ENCODE measurements at places on chromosomes 3 and 15.

DNA sequence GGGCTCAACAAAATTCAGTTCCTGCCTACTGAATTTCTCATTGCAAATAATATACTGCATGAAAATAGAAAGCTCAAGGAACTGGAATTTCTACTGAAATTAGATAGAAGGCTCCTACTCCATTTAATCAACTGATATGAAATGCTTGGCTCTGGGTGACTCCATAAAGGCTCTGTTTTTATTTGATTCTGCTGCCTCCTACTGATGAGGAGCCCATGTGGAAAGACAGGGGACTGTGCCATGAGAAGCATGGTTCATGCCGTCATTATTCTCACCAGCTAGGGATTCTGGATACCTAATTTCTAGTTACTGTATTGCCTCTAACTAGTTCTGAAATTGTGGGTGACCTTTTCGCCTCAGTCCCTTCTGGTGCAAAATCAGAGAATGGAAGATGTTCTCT lies 366.2 kb upstream of the DPH6 start:
- peak; percentile 58 for DNase-seq

GRCh38 chr3:197600796-197601565 lies 45.2 kb upstream of the BDH1 start:
- no peak for DNase-seq

- DNase-seq, result no peak
Observed at GRCh38 chr3:69723389-69723788, 15.9 kb upstream of the MITF start.

GRCh38 chr15:47292638-47293190 lies 424.6 kb upstream of the SEMA6D start:
- no peak for DNase-seq

GRCh38 chr3:196013587-196014487 lies 68.1 kb downstream of the TFRC start:
- DNase-seq, result no peak

- no peak for DNase-seq
Observed at GRCh38 chr15:80832686-80833085, 53.5 kb downstream of the CEMIP start.

DNA sequence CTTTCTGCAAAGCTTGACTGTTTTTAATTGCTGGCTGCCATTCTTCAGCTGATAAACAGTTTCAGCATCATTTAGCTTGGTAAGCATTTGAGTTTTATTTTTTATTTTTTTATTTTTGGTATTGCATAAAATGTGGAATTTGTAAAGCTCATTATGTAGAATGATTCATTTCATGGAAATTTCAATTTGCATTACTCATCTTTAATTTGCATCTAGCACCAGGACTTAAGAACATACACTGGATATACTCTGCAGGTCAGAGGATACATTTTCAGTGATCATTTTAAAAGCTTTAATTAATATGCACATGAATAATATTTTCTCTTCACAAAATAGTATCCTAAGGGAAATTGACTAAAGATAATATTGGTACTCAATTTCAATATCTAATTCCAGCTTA lies 732.4 kb upstream of the BCHE start:
- peak; percentile 2 for DNase-seq

DNA sequence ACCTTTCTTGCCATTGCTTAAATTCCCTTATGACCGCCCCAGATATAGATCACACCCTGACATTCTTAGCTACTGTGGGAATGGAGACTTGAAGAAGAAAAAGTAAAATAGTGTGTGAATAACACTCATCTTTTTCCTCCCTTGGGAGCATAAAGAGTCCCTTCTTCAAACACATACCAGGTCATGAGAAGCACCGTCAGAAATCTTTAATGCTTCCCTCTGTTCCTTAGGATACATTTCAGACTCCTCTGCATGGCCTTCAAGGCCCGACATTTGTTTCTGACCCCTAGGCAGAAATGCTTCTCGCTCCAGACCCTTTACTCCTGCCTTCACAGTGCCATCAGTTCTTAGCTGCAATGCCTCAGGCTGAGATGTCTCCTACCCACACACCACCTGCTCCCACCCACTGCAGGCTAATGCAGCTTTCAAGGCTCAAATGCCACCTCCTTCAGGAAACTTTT lies 143.8 kb upstream of the IL12A start:
- DNase-seq, result no peak

DNA sequence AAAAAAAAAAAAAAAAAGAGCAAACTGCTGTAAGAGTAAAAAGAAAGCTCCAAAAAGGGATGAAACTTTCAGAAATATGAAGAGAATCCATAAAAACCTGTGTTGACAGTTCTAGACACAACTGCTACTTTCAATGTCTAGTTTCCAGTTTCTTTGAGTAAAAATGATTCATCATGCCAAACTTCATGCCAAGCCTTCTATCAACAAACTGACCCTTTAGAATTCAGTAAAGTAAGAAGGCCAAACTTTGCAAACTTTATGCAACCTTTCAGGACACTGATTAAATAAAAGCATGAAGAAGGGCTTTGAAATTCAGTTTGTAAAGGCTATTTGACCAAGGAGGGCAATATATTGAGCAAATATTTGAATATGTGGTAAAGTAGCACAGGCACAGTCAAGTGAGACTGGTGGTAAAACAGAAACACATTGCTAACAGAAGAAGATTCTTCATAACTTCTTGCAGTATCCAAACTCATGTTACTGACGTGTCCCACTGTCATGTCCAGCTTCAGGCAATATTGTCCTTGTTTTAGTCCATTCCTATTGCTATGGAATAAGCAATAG lies 56.3 kb upstream of the CFAP20DC start:
- no peak for DNase-seq

DNA sequence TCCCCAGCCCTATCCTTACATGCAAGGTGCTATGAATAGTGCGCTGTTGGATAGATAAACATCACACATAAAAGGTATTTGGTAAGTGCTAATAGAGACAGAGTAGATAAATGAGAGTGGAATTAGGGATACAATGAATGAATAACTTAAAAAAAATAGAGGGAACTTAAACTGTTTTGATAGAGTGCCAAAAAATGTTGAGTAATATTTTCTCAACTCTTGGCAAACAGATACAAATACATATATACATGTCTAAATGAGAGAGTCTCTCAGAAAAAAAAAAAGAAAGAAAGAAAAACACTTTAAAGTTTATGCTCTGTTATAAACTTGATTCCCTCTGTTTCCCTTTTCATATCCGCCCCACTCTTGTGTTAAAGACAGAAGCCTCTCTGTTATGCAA lies 667.4 kb downstream of the ROBO2 start:
- peak; percentile 2 for DNase-seq

- DNase-seq, result peak; percentile 56
Observed at GRCh38 chr3:53196575-53197407, 35.8 kb downstream of the PRKCD start.

DNA sequence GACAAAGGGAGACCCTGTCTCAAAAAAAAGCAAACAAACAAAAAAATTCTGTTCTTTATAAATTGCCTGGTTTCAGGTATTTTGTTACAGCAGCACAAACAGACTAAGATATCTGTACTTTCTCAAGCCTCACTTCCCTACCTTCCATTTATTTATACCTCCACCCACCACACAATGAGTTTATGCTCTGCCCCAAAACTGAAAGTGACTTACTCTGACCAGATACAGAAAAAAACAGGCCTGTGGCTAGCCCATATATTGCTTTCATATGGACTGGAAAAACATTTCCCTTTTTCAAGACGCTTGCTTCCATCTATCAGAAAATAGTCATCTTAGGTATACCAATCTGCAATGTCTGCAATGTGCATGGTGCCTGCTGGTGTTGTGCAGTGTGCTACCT lies 8.7 kb upstream of the GPD1L start:
- no peak for DNase-seq

DNA sequence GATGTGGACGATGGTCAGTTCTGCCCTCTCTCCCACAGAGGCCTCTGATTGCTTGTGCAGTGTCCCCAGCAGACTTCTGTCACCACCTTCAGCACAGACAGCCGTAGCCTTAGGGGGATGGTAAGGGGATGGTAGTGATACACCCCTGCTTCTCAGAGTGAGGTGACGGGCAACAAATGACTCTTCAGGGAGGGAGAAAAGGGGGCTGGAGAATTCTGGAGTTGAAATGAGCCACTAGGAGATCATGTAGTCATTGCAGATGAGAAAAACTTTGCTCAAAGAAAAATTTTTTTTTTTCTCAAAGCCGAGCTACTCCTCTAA lies 29.6 kb upstream of the TIMP4 start:
- DNase-seq, result no peak

GRCh38 chr3:138399766-138400165 lies 34.6 kb upstream of the ESYT3 start:
- no peak for DNase-seq

DNA sequence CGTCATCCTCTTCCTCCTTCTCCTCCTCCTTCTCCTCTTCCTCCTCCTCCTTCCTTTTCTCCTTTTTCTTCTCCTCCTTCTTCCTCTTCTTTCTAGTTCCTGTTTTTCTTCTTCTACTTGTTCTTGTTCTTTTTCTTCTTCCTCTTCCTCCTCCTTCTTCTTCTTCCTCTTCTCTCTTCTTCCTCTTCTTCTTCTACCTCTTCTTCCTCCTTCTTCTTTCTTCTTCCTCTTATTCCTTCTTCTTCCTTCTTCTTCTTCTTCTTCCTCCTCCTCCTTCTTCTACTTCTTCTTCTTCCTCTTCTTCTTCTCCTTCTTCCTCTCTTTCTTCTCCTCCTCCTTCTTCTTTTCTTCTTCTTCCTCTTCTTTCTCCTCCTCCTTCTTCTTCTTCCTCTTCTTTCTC lies 310.2 kb upstream of the LMCD1 start:
- DNase-seq, result no peak

GRCh38 chr15:95295363-95295762 lies 1035.1 kb upstream of the NR2F2 start:
- no peak for DNase-seq

GRCh38 chr3:141998669-141999290 lies 122.3 kb downstream of the ATP1B3 start:
- peak; percentile 37 for DNase-seq

DNA sequence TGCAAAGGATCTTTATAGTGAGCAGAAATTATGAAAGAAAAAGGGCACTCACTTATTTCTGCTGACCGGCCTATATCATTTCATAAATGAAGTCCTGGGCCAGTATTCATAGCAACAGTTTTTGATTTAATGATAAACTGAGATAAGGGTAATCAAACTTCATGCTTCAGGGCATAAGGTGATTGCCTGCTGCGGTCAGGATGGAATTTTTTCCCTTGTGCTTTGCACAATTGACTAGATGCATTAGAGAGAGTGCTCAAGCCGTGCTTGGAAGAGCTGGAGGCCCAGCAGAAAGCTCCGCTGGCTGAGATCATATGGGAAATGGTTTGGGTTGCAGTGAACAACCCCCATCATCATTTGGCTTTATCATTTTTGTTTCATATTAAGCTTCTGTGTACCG lies 10.4 kb downstream of the SEMA6D start:
- DNase-seq, result no peak

- DNase-seq, result no peak
Observed at GRCh38 chr3:195735036-195735695, 14.4 kb downstream of the MUC20 start.

- DNase-seq, result peak; percentile 23
Observed at GRCh38 chr3:135491491-135492205, 473.9 kb upstream of the PPP2R3A start.

- DNase-seq, result no peak
Observed at GRCh38 chr3:114128826-114129225, 50.0 kb downstream of the DRD3 start.

- no peak for DNase-seq
Observed at GRCh38 chr3:171971919-171972514, 67.4 kb upstream of the FNDC3B start.

- no peak for DNase-seq
Observed at GRCh38 chr15:55218056-55218455, 21.3 kb upstream of the RSL24D1 start.

GRCh38 chr15:41970456-41970855 lies 1.9 kb downstream of the EHD4 start:
- DNase-seq, result no peak

GRCh38 chr3:12948891-12949711 lies 107.7 kb upstream of the RPL32 start:
- DNase-seq, result no peak

- no peak for DNase-seq
Observed at GRCh38 chr15:89146366-89146765, 58.1 kb downstream of the ABHD2 start.

DNA sequence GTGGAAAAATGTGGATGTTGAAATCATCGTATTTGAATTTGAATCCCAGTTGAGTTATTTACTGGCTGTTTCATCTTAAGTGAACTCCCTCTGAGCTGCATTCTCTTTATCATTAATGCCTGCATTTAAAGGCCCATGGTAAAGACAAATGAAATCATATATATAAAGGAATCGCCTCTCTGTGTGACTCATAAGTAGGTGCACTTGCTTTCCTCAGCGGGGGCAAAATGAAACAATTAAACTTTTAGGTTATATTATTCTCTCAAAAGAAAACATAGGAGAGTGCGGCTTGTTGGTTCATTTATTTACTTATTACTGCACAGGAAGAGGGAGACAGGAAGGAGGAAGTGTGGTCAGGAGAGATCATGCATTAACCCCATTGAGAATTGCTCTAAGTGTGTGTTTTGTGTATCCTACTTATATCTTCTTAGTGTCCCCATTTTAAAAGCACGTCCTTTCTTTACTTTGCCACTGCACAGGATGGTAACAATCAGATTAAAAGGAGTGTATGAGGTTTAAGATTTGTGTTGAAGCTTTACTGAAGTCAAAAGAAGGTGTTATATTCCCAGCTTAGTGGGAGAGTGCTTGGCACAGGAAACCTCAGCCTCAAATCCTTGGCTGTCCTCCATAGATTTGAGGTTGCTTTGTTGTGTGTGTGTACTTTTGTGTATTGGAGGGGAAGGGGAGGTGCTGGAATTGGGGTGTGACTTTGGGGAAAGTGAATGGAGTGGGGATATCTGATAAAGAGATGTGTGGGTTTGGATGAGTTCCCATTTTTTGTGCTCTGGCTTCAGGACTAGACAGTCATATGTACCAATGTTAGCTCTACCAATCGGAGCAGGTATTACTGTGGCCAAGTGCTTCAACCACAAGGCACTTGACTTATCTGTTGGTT lies 595.8 kb upstream of the NR2F2 start:
- DNase-seq, result peak; percentile 83

DNA sequence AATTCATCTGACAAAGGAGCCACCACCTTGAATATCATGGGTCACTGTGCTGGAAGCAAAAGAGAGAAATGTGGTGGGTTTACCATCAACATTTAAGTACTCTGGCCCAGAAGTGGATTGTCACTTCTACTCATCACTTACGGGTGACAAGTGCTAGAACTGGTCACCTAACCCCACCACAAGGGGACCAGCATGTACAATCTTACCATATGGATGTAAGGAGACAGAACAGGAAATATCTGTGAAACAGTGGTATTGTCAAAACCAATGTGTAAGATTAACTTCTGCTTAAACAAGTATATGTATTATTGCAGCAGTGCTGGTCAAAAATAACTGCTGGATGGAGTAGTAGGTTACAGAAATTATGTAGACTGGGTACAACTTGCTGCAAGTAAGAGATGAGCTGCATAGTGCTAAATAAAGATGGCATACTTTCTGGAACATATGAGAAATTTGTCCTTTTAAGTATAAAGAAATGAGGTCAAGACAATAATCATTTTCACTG lies 171.8 kb downstream of the POTEB3 start:
- no peak for DNase-seq

All from A673 (cell line).